ENCODE measurements at places on chromosomes 11 and 22. TPM values are rescaled to one million over a fixed set of nuclear protein-coding genes. Genes with fewer than 3 reads are reported as not detected.

DNA sequence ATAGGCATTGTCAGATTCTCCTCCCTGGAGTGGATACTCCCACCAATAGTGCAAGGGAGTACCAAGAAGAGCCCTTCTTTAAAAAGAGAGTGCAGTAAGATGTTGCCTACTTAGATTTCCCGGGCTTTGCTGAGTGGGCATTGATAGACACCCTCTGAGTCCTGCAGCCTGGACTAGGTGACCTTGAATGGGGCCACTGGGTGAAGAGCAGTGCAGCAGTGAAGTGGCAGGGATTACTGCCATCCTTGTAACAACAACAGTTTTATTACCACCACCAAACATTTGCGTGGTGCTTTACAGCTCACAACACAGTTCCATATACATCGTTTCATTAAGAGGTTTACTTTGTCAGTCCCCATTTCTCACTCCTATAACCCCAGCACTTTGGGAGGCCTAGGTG, 59.4 kb downstream of the MICAL2 start:
- DNase-seq = no peak

GRCh38 chr11:66068154-66068821, 1.8 kb upstream of the PACS1 start:
- DNase-seq = peak; percentile 82

GRCh38 chr11:112975051-112975450, 13.8 kb downstream of the NCAM1 start:
- no peak for DNase-seq

- DNase-seq = no peak
These were observed 29.4 kb downstream of the SIK2 start for GRCh38 chr11:111631666-111632039.

GRCh38 chr11:17156283-17156682, 51.5 kb downstream of the PIK3C2A start:
- DNase-seq = no peak

- DNase-seq = no peak
These were observed 6.2 kb downstream of the TSKU start for GRCh38 chr11:76789443-76789719.

DNA sequence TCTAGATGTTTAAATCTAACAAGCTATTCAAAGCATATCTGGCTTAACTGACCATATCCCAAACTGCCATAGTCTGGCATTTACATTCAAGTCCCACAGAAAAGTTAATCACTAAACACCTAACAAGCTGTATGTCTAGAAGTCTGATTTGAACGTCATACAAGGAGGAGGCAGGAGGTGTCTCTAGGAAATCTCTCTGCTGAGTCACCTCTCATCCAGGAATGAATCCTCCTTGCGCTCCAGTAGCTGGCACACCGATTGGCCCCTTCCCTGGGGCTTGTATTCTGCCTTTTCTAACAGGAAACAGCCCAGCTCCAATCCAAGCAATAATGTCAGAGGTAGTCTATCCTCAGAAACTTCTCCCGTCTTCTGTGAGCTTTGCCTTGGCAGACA, 31.8 kb downstream of the FEZ1 start:
- DNase-seq = peak; percentile 26

- DNase-seq = no peak
These were observed 798.4 kb upstream of the TENM4 start for GRCh38 chr11:80239217-80239616.

- DNase-seq = peak; percentile 9
These were observed 75.4 kb downstream of the GAB4 start for GRCh38 chr22:16932577-16932976.

- DNase-seq = no peak
These were observed 38.6 kb downstream of the PACSIN2 start for GRCh38 chr22:42976217-42976933.

GRCh38 chr11:126544108-126545056, 188.9 kb downstream of the ST3GAL4 start:
- no peak for DNase-seq

- no peak for DNase-seq
These were observed 109.9 kb upstream of the CLMP start for GRCh38 chr11:123304828-123305466.

- DNase-seq = no peak
These were observed 24.0 kb downstream of the POU2AF1 start for GRCh38 chr11:111355101-111355500.

DNA sequence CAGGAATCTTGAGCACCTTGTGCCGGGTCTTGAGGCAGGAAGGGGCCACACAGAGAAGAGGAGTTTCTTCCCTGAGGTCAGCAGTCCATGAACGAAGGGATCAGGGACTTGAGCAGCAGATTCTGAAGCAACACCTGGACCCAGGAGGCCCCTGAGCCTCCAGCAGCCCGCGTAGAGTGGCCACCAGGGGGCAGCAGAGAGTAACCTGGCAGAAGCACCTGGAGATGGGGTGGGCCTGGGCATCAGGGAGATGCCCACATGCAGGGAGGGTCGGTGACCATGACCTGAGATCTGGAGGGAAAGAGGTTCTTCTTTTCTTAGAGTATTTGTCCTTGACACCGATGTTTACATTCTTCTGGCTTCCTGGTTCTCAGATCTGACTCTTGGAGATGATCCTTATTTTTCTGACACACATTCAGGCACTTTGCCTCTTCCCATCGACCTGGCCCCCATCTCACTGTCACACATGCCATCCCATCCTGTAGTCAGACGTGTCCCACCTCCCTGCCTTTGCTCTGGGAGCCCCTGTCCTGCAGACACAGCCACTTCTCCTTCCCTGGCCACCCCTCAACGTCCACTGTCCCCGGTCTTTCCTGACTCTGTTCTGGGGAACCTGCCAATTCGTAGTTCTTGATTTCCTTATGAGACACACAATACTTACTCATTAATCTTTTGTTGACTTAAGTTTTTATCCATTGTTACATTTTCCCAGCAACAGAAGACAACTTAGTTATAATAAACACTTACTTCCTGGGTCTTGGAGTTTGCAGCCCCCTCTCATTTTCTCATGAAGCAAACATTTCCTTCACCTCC, 66.5 kb downstream of the GGTLC2 start:
- peak; percentile 100 for DNase-seq

- no peak for DNase-seq
These were observed 531 bp upstream of the MEN1 start for GRCh38 chr11:64810891-64811272.

Gene NXPE1
- not detected for polyA plus RNA-seq

Gene RGL4
- not detected for polyA plus RNA-seq

Gene SLC22A8
- polyA plus RNA-seq = not detected

Gene DEUP1
- polyA plus RNA-seq = 9.3 TPM
